ENCODE measurements at places on chromosomes 4 and X.

- no peak for DNase-seq
These were observed 1286.6 kb downstream of the FSTL5 start for GRCh38 chr4:160877087-160877790.

- no peak for DNase-seq
These were observed 30.8 kb upstream of the MXD4 start for GRCh38 chr4:2292646-2293108.

- no peak for DNase-seq
These were observed 6.8 kb upstream of the CXCL2 start for GRCh38 chr4:74105656-74106280.

DNA sequence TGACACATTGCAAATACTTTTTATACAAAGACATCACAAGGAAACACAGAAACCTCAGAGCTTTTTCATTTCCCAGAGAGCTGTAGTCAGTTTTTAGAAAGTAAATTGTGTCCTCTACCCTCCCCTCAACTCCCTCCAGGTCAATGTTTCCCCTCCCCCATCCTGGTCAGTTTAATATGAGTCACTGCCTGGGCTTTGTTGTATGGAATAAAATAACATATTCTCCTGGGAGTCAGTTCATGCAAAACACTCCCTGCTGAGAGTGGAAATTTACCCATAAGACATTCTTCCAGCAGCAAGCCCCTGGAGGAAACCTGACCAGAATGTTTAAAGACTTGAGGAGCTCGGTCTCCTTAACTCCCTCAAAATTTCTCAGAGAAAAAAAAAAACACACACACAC lies 270.1 kb upstream of the LDB2 start:
- DNase-seq: no peak

GRCh38 chr4:57156242-57156990 lies 46.2 kb upstream of the IGFBP7 start:
- DNase-seq: no peak

- DNase-seq: no peak
These were observed 21.1 kb downstream of the CPLX1 start for GRCh38 chr4:804804-805203.

DNA sequence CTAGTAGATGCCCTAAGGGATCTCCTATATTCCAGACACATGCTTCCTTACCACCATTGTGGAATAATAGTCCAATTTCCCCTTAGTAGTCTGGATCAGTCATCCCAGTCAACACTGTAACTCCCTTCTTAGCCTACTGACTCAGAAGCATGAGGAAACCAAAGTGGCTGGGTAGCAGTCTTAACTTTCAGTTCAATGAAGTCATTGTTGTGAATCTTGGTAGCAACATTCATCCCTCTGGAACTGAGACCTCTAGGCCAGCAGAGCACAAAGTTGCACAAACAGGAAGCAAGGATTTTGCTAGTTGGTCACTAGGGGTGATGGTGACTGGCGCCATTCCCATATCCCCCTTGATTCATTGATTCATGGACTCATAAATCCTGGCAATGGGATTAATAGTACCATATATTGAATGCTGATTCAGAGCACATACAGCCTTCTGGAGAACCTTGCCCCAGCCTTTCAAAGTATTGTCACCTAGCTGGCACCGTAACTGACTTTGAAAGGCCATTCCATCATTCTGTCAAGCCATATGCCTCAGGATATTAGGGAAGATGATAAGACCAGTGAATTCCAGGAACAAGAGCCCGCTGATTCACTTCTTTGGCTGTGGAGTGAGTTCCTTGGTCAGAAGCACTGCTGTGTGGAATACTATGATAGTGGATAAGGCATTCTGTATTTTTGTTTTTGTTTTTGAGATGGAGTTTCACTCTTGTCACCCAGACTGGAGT lies 19.7 kb upstream of the GPAT3 start:
- no peak for DNase-seq

GRCh38 chrX:134161162-134161561 lies 75.8 kb upstream of the CCDC160 start:
- no peak for DNase-seq

GRCh38 chrX:112654871-112655270 lies 24.9 kb downstream of the LHFPL1 start:
- no peak for DNase-seq

- no peak for DNase-seq
These were observed 1015.1 kb downstream of the RPA4 start for GRCh38 chrX:97898798-97899197.

GRCh38 chr4:39741401-39741800 lies 43.5 kb downstream of the UBE2K start:
- no peak for DNase-seq

GRCh38 chrX:55312655-55313054 lies 47.9 kb upstream of the PAGE3 start:
- DNase-seq: no peak

DNA sequence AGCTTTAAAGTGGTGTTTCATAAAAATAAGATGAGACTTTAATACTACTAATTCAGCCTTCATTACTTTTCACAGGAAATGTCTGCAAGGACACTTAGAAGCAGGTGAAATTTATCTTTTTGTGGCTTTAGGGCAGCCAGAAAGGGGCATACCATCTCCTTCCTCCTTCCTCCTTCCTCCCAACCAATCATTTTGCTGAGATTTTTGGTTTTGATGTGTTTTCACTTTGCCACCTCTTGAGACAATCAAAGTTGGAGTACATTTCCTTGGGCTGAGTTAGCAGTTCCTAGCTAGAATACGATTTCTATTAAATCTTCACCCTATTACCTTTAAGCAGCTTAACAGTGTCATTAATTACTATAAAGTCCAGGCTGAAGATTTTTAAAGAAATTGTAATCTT lies 5.1 kb upstream of the NDST3 start:
- DNase-seq: no peak

DNA sequence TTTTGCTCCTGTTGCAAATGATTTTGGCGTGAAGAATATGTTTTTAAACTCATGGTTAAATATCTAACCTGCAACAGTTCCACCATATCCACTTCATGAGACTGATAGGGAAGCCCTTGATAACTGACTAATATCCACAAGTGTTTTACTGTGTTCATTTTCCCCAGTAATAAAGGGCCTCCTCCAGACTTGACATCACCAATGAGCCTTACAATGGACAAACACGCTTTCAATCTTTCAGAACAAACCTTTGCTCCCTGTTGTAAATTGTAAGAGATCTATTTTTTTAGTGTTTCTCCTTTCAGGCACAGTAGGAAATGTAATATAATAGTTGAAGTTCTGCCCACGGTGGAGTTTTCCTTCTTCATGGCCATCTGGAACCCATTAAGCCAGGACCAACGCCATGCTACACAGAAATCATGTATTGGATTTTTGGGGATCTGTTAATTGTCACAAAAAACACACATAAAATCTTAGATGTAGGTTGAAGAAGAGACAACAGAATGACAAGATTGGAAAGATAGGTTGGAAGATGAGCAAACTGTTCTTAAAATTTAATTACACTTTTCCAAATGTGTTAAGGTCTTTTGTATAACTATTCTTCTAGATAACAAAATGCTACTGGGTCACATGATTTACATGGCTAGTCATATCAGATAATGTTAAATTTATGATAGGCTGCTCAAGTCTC lies 1030.1 kb downstream of the FSTL5 start:
- no peak for DNase-seq

DNA sequence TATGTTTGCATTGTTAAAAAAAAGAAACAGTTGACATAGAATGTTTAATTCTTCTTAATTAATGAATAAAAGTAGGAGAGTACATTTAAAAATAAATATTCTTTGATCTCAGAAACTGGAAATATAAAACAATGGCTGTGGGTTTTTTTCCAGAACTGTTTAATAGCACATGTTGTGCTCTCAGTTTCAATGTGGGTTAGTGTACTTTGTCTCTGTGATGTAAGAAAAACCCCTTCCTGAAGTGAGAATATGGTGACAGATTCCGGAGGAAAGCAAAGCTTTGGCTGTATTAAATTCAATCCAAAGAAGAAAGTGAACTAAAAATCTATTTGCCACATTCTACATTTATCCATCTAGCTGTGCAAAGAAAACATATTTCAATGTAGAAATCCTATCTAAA lies 261.9 kb upstream of the ADGRL3 start:
- DNase-seq: no peak

- no peak for DNase-seq
These were observed 65.6 kb upstream of the PCDH18 start for GRCh38 chr4:137597752-137598430.

GRCh38 chr4:125641611-125642010 lies 326.9 kb downstream of the FAT4 start:
- DNase-seq: no peak

DNA sequence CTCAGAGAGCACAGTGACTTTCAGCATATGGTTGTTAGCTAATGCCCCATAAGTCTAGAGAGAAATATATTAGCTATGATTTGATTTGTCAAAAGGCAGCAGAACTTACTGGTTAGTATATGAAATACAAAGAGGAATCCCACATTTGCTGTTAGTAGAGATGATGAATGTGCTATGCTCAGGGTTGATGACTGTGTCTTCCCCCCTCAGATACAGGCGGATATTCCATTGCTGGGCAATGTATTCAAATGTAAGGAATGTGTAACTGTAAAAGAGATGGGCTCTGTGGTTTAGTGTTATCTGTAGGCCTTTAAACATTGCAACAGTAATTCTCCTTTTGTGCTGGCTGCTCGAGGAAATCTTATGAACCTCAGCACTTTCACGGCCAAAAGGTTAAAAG lies 528.9 kb upstream of the ARX start:
- DNase-seq: no peak

GRCh38 chr4:3638080-3638795 lies 106.0 kb upstream of the LRPAP1 start:
- DNase-seq: no peak

DNA sequence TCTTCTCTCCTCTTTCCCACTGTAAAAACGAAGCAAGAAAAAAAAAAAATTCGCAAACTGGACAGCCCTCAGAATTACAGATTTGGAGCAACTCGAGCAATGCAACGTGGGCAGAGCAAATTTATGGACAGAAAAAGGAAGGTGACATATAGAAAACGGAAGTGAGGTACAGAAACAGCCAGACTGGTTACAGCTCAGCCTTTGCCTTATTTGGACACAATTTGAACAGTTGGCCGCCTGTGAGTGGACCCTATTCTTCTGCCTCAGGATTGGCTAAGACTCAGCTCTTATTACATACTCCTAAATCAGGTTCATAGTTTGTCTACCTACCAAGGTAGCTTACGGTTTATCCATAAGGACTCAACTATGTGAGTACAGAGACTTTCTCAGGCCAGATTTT lies 98.8 kb downstream of the SOWAHB start:
- no peak for DNase-seq

GRCh38 chrX:119696251-119696890 lies 3.4 kb upstream of the SEPTIN6 start:
- no peak for DNase-seq

DNA sequence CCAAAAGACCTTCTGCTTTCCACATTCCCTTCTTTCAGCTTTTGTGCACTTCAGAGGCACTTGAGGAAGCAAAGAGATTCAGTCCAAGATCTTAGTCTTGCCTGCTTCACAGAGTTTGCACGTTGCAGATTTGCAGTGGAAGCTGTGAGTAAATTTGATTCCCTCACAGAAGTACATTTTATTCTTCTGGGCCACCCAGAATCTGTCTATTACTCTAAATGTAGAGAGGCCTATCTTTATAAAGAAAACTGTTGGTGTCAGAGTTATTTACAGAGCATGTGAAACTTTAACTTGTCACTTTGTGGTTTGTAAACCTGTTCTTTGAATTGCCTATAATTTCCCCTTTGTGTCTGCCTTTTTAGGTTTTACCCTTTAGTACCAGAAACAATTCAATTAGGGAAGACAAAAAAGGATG lies 15.5 kb downstream of the SPRY1 start:
- no peak for DNase-seq

DNA sequence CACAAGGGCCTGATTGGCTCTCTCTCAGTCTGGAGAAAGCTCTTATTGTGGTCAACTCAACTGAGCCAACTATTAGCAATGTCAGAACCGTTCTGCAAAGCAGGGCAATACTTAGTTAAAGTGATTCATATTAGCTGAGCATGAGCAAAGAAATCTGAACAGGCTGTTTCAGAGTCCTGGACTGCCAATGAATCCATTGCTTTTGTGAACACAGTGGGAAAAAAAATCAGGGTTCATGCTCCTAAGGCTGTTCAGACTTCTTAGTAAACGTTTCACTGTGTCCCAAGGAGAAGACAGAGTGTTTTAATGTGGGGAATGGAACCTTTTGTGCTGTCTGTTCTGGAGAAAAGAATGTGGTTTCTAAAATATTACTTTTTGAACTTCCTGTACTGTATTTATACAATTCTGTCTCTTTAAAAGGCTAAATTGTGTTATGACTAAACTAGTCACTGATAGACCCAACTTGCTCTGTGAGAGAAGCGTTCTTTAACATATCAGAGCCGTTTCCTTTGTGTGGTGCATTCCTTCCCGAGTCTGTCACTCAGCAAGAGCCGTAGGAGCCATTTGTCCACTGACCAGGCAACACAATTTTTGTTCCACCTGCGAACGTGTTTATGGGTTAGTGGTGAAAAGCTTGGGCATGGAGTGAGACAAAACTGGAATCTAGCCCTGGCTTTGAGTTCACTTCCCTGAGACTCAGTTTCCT lies 366.1 kb downstream of the FBXO8 start:
- no peak for DNase-seq
